ENCODE measurements at places on chromosomes 7 and 10. TPM values are rescaled to one million over a fixed set of nuclear protein-coding genes. Genes with fewer than 3 reads are reported as not detected.

- DNase-seq, result no peak
These were observed 718 bp upstream of the UMAD1 start for GRCh38 chr7:7639847-7640220.

GRCh38 chr7:44898039-44898438 is 12.7 kb upstream of the PURB start:
- no peak for DNase-seq

- DNase-seq, result peak; percentile 49
These were observed 68.9 kb downstream of the FAM53B start for GRCh38 chr10:124675261-124675660.

DNA sequence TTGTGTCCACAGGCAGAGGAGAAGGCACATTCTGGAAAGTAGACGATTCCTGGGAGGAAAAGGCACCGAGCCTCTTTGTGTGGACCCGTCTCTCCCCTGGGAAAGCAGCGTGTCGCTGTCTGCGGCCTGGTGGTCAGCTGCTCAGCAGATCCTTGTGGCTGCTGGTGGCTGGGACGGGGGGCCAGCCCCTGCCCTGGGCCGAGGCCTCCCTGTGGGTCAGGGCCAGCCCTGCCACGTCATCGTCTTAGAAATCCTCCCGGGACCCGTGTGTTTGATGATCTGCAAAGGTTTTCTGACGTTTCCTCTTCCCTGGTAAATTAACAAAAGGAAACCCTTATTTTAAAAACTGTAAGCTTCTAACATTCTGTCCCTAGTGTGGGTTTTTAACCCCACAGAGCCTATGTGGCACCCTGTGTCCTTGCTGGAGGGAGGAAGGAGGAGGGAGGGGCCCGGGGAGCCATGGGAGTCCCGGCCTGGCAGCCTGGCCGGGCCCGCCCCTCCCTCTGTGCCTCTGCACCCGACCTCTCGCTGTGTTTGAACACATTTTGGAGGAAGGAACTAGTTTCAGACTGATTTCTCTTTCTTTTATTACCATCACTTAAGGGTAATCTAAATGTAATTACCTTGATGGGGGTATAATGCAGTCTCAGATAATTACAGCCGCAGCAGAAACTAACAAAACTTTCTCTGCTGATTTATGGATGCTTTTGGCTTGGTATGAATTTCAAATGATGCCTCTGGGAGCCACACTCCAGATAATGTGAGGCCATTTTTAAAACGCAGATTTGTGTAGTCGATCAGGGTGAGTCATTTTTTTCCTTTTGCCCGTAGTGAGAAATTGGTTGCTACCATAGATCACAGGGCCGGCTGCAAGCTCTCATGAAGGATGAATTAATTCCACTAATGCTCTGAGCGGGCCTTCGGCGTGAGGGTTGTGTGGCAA is 85.5 kb downstream of the NKX6-2 start:
- peak; percentile 20 for DNase-seq

DNA sequence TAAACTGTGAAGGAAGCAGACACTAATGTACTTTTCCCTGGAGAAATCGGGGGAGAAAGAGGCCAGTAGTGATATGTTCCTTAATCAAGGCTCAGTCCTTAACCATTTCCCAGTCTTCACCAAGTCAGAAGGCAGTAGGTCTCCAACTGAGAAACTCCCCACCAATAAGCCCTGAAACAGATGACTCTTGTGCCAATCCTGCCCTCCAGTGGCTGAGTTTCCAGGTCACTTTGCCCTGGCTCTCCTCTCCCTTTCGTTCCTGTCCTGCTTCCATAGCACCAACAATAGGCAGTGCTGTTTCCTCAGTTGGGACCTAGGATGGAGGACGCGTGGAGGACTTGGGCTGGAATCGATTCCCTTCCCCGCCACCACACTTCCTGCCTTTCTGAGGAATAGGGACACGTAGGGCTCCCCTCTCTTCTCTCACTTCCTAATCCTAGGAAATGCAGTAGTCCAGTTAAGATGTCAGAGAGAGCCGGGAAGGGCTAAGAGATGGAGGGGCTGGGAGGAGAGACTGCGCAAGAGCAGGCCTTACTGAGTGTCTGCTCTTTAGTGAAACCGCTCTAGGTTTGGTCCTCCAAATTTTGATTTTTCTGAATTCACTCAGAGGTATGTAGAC is 23.4 kb downstream of the ATOH7 start:
- DNase-seq, result no peak

DOCK1 gene
- 74.1 TPM for total RNA-seq

- DNase-seq, result no peak
These were observed 13.5 kb downstream of the IKZF1 start for GRCh38 chr7:50317697-50318669.

DNA sequence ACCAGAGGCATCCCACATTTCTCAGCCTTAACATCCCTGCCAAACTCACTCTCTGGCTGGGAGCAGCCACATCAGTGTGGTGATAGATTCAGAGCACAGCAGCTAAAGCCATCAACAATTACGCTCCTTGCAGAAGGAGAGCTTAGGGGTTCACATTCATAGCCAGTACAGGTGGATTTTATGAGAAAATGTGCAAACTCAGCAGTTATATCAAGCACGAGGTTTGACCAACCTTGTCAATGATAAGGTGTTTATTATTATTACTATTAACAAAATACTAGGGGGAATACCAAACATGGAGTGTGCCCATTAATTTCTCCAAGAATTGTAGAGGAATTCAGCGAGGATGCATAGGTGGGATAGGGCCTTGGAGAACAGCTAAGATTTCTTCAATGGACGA is 362.3 kb downstream of the WDR11 start:
- DNase-seq, result no peak

GRCh38 chr7:30268586-30268985 is 15.8 kb upstream of the ZNRF2 start:
- no peak for DNase-seq

GRCh38 chr10:82768040-82768439 is 893.0 kb downstream of the NRG3 start:
- no peak for DNase-seq

DNA sequence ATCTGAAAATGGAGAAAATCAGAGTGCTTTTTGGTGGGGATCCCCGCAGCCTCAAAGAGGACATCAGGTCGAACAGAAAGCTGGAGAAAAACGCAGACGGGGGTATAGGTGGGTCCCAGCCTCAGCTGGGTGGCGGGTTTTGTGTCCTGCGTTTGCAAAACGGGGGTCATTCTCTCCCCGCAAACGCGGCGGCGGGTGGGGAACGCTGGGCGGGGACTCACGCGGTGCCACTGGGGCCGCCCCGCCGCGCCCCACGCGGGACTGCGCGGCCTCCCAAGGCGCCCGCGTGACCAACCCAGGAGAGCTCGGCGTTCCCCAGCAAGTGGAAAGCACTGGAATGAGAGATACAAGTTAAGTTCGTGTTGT is 806 bp upstream of the VIPR2 start:
- DNase-seq, result no peak

IL15RA gene
- total RNA-seq, result 2.1 TPM

OPN1SW gene
- total RNA-seq, result 0.28 TPM

DNA sequence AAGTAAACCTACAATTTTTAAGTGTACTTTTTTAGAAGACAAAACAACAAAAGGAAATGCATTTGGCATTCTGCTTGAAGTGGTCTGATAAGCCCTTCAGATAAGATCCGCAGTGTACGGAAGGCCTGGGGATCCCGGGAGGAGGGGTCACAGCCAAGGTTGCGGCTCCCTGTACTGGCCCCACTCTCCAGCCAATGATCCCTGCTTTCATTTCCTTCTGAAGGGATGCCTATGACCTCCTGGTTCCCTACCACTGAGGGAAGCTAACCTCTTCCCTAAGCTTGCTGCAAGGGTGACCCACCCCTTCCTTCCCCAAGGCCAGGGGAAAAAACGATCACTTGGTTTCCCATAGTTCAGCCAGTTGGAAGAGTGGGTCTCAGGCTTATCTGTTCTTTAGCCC is 5.3 kb downstream of the DENND2A start:
- DNase-seq, result no peak

GRCh38 chr10:46080886-46081285 is 34.8 kb upstream of the MSMB start:
- DNase-seq, result no peak

DNA sequence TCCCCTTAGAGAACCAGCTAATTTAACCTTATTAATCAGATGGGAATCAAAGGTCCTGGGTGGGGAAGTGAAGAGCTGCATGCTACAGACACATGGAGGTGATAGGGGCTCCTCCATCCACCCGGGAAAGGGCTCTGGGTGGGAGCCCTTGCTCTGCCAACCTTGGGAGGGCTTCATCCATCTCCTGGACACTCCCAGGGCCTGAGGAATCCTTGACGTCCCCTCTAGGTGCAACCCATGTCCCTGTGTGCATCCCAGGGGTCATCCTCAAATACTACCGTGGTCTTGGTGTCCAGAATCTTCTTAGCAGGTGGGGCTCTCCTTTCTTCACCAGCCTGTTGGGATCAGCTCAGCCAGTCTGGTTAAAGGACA is 55.4 kb upstream of the IGFBP3 start:
- DNase-seq, result no peak

ST7 gene
- total RNA-seq, result 35.7 TPM

GIMAP7 gene
- total RNA-seq, result 13.2 TPM

DNA sequence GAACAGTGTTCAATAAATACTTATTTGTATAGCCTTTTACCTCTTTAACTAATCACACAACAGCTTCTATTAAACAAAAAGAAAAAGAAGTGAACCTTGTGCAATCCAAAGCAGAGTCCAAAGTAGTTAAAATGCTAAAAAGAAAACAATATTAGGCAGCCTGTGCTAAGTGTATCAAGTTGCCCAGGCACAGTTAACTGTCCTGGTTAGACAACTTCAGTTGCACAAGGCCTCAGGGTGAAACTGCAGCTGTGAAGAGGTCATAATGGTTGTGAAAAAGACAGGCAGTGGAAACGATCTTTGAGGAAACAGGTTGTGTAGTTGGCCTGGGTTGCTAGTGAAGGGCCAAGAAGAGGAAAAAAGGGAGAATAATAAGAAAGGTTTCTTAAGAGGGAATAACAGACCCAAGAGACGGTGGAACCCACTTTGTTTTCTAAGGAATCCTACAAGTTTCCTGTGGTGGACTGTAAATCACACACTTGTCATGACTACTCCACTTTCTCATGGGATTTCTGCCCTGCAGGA is 6.0 kb upstream of the CROT start:
- DNase-seq, result no peak
